Heart left ventricle (tissue), 16 donors: ENCODE measurements at places on chromosomes 3 and 15. TPM values are rescaled to one million over a fixed set of nuclear protein-coding genes. Genes with fewer than 3 reads are reported as not detected.

DNA sequence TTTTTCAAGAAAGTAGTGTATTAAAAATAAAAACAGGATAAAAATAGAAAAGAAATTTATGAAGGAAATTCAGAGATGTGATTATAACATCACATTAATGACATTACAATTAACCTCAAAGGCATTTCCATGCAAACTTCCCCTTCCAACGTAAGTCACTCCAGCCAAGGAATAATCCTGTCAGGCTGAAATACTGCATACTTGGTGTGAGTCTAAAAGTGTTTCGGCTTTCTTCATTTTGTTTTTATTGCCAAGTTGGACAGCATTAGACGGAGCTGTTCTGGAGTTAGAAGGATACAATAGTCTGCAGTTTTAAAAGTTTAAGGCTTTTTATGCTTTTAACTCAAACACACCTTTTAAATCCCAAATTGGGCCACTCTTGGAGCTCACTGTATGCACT is 435.0 kb downstream of the MECOM start:
- no peak for DNase-seq

GRCh38 chr3:33076952-33077351 is 20.0 kb downstream of the GLB1 start:
- DNase-seq = no peak

The NRROS gene
- 8.4 TPM for total RNA-seq

DNA sequence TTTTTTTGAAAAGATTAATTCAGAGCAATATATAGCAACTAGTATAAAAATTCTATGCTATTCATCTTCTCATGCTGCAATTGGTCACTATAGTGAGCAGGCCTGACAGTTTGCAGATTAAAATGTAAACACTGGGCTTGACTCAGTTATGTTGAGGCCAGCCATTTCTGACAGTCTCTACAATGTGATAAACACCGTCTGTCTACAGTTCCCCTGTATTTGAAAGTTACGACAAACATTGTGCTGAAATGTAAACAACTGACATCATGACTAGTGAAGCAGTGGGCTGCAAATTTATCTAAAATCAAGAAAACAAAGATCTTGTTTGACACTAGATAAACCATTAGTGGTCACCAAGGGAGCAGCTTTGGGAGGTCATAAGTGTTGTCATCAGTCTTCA is 197.4 kb downstream of the ISL2 start:
- DNase-seq = no peak

DNA sequence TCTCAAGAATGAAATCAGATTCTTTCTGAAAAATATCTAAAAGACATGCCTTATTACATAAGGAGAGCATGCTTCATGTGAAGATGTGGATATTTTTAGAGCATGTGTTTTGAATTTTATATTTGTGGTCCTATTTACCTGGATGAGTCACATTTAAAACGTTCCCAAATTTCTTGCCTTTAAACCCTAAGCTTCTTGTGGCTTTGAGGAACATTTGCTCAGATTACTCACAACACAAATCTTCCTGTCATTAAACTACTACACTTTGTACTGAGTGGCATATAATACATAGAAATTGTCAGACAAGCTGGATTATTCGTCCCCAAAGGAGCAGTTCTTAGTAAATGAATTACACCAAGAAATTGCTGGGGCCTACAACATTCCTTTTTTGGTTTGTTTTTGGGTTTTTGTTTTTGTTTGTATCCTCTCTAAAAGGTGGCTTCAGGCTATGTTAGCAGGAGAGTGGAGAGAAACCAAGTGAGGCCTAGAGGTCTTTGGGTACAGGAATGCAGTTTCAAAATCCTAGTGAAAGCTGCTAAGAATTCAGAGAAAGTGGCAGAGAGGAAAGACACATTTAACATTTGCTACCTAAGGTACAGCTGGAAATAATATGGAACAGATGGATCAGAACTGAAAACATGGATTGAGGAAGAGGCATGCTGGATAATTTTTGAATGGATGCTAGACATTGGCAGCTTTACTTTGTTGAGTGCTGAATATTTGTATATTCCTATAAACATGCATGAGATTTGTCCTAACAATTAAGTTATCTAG is 128.1 kb downstream of the RPL22L1 start:
- DNase-seq = no peak

DNA sequence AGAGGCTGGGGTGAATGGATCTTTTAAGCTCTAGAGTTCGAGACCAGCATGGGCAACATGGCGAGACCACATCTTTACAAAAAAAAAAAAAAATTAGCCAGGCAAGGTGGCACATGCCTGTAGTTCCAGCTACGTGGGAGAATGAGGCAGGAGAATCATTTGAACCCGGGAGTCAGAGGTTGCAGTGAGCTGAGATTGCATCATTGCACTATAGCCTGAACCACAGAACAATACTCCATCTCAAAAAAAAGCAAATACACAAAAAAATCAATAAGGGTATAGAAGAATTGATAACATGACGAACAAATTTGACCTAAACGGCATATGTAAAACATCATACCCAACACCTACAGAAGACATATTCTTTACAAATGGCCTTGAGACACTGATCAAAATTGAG is 668.4 kb downstream of the MECOM start:
- DNase-seq = no peak

The LMOD3 gene
- 116 TPM for total RNA-seq

DNA sequence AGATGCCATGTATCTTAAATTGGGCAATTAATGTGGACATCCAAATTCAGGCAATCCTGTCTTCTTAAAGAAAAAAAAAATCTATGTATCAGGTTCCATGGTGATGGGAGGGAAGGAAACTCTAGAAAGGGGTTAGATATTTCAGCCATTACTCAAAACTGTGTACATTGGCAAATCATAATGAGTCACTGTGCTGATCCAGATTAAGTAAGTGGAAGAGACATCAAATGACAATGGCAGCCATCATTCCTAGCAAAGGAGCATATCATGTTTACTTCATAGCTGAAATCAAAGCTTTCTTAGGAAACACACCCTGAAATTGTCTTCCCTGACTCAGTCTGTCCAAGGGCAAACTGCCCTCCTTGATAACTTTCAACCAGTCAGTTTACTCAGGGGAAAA is 713.3 kb upstream of the GBE1 start:
- no peak for DNase-seq

DNA sequence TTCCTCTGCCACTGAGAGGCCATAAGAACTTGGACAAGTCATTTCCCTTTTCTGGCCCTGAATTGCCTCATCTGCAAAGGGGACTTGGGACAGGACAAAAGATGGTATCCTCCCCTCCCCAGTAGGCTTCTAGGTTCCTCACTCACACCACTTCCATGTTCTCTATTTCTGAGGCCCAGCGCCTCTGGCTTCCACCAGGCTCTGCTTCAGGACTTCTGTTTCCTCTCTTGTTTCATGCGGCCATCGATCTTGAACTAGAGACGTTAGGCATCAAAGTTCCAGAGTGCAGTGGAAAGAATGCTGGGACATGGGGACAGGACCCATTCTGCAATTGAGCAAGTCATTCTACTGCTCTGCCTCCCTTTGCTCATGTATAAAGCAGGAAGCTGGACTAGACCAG is 1.7 kb downstream of the TM4SF4 start:
- no peak for DNase-seq

GRCh38 chr3:133874761-133875438 is 20.8 kb downstream of the RAB6B start:
- no peak for DNase-seq

The PLD1 gene
- total RNA-seq = 59.7 TPM

The CASR gene
- not detected for total RNA-seq

- no peak for DNase-seq
Observed at GRCh38 chr15:38059665-38060064, 125.2 kb downstream of the TMCO5A start.

The CCDC54 gene
- not detected for total RNA-seq

GRCh38 chr3:81793410-81793809 is 32.0 kb upstream of the GBE1 start:
- DNase-seq = no peak

- DNase-seq = peak; percentile 78
Observed at GRCh38 chr15:92801774-92802464, 98.2 kb upstream of the CHD2 start.

DNA sequence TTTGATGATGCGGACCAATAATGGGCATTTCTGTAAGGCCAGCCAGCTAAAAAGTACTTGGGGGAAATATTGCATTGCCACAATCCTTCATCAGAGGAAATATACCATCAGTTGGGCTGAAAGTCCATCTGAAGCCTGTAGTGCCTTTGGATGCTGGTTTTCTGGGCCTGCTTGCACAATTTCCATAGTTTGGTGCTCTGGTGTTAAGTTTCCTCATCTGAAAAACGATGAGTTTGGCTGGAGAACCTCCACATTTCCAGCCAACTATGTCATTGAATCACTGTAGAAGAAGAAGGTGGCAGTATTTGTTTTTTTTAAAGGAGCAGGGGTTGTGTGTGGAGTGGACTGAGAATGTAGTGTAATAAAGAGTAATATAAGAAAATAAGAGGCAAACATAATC is 10.1 kb downstream of the CCNB2 start:
- no peak for DNase-seq

GRCh38 chr3:188111002-188111584 is 42.9 kb upstream of the LPP start:
- no peak for DNase-seq

DNA sequence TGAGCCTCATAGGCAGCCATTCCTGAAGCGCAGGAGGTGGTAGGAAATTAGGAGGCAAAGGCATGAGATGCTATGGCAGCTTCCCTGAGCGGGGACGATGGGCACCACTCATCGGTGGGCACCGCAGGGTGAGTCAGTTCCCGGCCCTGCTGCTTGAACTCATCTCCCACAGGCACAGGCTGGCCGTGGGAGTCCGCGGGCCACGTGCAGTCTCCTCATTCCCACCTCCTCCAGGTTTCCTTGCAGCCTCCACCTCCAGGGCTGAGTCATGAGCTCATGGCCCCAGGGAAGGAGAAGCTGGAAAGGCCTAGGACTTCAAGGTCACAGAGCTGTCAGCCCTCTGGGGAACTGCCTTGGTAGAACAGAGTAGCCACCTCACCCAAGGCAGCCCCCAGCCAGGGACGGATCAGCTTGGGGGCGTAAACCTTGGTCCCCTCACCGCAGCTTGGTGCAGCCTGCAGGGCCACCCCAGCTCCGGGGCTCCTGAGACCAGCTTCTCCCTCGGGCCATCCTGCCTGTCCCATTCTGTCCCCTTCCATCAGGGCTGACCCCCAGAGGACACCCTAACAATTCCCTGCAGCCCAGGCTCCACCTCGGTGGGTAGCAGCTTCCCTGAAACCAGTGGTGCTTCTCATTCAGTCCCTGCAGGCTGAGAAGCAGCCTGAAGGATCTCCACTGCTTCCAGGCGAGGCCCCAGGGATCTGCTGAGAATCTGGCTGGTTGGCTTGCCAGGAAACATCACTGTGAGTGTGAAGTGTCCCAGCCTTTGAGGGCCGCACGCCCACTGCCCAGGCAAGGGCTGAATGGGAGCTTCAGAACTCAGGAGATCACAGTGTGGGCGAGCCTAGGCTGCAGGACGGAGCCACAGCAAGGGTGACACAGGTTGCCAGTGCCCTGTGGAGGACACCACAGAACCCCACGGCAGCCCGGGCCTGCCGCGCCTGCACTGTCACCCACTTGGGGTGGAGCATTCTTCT is 150.7 kb upstream of the MEF2A start:
- peak; percentile 19 for DNase-seq

DNA sequence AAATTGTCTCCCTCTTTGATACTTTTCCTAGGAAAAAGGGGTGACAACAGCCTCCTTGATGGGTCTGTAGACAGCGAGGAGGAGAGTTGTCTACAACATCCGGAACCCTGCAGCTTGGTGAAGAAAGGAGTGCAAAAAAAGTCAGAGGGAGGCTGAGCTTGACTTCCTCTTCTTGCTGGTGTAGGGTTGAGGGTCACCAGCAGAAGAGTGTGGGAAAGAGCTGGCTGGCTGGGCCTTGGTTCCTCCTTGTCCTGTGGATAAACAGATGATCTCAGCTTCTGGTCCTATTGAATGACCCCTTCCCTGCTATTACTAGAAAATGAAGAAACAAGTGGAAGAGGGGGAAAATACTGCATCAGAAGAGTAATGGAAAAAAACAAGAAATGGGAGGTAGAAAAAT is 20.4 kb downstream of the SLC7A14 start:
- no peak for DNase-seq

GRCh38 chr3:56758539-56758981 is 43.2 kb downstream of the ARHGEF3 start:
- no peak for DNase-seq

DNA sequence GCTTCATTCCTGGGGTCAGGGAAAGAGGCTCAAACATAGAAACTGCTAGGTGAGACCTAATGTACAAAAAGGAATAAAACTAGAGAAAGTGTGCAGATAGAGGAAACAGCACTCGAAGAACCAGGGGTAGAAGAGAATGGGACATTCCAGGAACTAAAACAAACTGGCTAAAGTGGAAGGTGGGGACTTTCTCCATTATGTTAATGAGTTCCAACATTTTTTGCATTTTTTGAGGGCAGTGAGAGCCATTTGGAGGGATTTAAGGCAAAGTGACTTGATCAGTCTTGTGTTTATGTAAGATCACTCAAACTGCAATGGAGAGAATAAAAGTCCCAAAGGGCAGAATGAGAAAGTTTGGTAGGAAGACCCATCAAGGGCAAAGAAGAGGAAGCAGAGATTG is 20.6 kb upstream of the SLC4A7 start:
- no peak for DNase-seq

- DNase-seq = peak; percentile 63
Observed at GRCh38 chr15:65869954-65870871, 922 bp downstream of the RAB11A start.

The FBXL22 gene
- total RNA-seq = 23.4 TPM

The SGO1 gene
- 0.30 TPM for total RNA-seq

DNA sequence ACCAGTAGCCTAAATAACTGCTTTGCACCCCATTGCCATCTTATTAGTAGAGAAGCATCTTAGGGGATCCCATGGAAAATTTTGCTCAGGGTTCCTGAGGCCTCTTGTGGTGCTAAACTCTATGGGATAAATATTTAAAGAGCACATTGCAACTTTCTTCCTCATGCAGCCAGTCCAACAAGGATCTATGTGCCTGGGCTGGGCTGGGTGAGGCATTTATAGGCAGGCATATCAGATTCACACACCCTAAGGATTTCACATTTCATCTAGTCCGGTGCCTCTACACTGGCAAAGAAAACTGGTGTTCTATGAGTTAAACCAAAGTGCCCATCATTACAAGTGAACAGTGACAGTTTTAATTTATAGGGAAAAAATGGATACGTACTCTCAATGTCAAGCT is 512.3 kb downstream of the EDEM1 start:
- no peak for DNase-seq

GRCh38 chr15:46858150-46858549 is 859.2 kb upstream of the SEMA6D start:
- DNase-seq = no peak

The MEX3B gene
- total RNA-seq = 2.2 TPM

- DNase-seq = no peak
Observed at GRCh38 chr15:57675481-57676181, 30.9 kb upstream of the POLR2M start.

The VIPR1 gene
- 5.4 TPM for total RNA-seq

DNA sequence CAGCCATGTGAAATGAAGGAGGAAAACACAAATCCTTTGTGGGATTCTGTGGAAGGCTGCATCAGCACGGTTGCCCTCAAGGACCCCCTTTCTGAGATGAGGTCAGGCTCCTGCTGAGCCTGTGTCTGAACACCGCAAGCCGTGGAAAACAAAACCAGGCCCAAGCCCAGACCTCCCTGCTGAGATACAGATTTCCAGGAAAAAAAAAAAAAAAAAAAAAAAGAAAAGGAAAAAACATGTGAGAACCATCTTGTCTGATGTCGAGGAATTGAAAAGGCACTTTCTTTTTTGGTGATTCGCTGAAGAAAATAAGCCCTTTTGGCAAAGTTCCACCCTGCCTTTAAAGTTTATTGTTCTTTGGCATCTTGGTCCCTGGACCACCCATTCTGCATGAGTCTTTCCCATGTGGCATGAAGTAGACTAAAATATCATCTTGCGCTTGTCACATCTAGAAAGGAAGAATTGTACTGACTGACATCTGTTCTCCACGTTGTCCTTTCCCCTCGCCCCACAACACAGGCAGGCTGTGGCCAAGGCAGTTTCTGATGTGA is 117.6 kb downstream of the CHST2 start:
- no peak for DNase-seq
